SW480 (cell line): ENCODE measurements at places on chromosomes 11 and 22.

- DNase-seq: no peak
These were observed 5.2 kb upstream of the ZC3H12C start for GRCh38 chr11:110087812-110088534.

- peak; percentile 84 for DNase-seq
These were observed 2.5 kb upstream of the BEST1 start for GRCh38 chr11:61947486-61948210.

DNA sequence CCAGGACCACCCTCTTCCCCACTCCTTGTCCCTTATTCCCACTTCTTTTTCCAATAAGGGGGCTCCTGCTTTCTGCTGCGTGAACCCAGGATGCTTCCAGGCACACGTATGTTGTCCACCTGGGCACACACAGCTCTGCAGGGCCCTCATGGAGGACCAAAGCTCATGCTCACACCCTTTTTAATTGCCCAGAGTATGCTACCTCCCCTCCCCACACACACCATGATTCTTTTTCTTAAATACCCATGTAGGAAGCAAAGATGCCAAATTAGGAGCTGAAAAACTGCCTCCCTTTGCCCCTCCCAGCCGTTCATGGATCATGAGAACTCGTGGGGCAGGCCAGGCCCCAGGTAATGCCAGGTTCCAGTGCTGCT lies 5.1 kb downstream of the NECTIN1 start:
- no peak for DNase-seq

DNA sequence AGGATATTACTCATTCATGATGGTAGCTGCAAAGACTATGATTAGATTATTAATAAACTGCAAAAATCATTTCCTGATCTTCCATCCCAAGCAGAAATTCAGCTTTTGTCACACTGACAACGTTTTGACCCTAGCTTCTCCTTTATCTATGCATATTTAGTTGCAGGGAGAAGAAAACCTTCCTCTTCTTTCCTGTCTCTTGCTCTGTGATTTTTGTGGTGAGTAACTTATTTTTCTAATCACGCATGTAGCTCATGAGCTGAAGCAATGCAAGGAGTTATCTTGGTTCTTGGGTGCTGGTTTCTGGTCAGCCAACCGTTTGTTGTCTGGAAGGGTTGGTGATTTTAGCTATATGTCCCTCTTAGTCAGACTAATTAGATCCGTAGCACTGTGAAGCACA lies 56.4 kb downstream of the FDX1 start:
- no peak for DNase-seq

DNA sequence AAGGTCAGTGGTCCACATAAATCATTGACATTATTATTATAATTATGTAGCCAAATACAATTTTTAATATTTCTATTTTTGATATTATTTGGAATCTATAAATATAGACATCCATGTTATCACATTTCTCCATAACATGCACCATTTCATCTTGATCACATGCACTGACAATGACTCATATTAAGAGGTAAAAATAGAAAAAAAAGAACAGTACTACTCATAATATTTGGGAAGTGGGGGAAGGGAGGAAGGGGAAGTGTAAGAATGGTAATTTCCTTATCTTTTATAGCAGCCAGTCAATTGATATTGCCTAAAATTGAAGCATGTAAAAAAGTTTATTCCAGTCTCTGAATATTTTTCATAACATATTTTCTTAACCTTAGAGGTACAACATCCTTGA lies 72.3 kb downstream of the ADM start:
- DNase-seq: no peak

DNA sequence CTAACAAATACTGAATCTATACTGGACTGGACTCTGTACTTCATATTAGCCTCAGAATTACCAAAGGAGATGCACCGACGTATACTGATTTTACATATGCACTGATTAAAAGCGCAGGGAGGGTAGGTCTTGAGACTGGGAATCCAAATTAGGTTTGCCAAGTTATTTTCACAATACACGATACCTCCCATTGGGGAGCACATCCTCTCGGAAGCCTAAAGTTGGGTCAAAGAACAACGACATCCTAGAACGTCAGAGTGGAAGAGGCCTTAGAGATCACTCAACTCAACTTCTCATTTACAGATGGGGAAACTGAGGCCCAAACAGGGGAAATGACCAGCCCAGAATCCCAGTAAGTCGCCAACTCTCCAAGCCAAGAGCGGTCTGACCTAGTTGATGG lies 626 bp downstream of the DNAL4 start:
- no peak for DNase-seq

DNA sequence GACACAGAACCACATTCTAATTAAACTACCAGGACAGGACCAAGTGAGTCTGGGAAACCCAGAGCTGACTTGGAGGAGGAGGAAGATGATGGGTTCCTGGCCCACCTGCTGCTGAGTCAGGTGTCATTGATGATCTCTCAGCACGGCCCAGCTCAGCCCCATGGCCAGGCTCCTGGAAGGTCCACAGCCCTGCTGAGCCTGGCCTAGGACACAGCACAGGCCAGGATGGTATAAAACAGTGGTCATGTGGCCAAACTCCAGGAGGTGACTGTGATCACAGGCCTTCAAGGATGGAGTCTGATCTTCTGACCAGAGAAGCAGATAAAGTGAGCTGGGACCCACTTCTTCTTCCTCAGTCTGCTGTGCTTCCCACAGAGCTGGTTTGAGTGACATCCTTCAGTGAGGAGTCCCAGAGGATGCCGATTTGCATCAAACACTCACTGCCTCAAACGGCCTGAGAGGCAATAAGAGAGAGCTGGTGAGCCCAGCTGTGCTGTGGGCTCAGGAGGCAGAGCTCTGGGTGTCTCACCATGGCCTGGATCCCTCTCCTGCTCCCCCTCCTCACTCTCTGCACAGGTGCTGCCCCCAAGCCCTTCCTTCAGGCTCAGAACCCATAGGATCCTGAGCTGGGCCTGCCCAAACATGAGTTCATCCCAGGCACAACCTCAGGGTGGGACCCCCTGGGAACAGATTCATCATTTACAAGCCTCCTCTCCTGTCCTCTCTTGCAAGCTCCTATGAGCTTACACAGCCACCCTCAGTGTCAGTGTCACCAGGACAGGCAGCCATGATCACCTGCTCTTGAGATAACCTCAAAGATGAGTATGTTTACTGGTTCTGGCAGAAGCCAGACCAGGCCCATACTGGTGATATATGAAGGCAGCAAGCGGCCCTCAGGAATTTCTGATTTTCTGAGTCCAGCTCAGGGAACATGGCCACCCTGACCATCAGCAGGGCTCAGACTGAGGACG lies 37.7 kb upstream of the IGLL5 start:
- DNase-seq: no peak

GRCh38 chr11:95913830-95914615 lies 9.9 kb downstream of the MTMR2 start:
- no peak for DNase-seq

DNA sequence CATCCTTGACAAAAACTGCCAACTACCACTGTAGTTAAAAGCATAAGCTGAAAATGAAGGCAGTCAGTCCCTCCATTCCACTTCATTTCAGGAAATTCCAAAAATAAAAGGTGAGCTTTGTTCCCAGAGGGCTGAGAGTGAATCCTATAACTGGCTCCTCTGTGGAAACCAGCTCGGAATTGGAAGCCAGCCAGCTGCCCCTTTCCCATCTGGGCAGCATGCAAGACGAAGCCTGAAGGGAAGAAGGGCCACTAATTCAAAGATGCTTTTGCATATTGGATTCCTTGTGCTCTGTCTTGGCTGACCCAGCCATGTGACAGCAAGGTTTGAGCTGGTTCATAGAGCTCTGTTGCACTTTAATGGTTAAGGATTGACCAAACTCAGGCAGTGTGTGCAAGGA lies 83.4 kb downstream of the ALX4 start:
- no peak for DNase-seq

GRCh38 chr22:39917776-39918495 lies 17.1 kb downstream of the GRAP2 start:
- DNase-seq: no peak

GRCh38 chr11:101444164-101444563 lies 139.6 kb downstream of the TRPC6 start:
- no peak for DNase-seq

DNA sequence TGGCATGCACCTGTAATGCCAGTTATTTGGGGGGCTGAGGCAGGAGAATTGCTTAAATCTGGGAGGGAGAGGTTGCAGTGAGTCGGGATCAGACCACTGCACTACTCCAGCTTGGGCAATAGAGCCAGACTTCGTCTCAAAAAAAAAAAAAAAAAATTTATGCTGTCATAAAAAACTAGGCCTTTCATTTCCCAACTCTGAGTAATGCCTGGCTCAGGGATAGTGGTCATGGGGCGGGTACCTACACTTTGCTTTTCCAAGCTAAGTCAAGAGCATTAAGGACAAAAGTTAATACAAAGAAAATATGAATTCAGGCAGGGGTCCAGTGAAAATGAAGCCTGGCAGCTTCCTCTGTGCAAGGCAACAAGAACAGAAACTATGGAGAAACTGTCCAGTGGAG lies 16.3 kb downstream of the CPSF7 start:
- no peak for DNase-seq

GRCh38 chr11:82673631-82674030 lies 60.0 kb downstream of the FAM181B start:
- no peak for DNase-seq

DNA sequence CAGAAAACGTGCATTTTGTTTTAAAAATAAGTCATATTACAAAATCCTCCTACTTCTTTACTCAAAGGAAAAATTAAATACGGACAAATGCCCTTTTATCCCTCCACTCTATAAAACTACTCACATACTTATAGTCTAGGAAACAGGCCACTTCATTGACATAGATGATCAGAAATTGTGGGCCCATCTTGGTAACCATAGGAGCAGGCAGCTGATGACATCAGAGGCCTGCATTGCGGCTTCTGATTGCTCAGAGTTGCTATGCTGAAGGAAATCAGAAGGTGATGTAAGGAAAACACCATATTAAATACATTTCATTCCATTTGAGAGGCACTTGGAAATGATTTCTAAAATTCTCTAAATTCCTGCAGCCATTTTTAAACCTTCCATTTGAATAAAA lies 27.0 kb downstream of the FAM76B start:
- DNase-seq: no peak

GRCh38 chr11:13098063-13098462 lies 88.9 kb downstream of the RASSF10 start:
- DNase-seq: no peak

- no peak for DNase-seq
These were observed 33.9 kb upstream of the CXCR5 start for GRCh38 chr11:118849825-118850224.

GRCh38 chr11:95559899-95560298 lies 229.7 kb downstream of the FAM76B start:
- no peak for DNase-seq

- DNase-seq: peak; percentile 50
These were observed 55.0 kb upstream of the ANO3 start for GRCh38 chr11:26276798-26277424.

- no peak for DNase-seq
These were observed 42.4 kb upstream of the RASD2 start for GRCh38 chr22:35498026-35498800.

DNA sequence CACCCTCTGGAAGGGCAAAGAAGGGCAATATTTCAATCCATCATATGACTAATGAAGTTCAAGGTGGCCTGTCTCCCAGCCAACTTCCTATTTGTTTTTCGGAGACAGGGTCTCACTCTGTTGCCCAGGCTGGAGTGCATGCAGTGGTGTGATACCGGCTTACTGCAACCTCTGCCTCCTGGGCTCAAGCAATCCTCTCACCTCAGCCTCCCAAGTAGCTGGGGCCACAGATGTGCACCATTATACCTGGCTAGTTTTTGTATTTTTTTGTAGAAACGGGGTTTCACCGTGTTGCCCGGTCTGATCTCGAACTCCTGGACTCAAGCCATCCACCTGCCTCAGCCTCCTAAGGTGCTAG lies 13.4 kb downstream of the ABTB2 start:
- no peak for DNase-seq

GRCh38 chr11:95134491-95134890 lies 44.8 kb downstream of the ENDOD1 start:
- no peak for DNase-seq

DNA sequence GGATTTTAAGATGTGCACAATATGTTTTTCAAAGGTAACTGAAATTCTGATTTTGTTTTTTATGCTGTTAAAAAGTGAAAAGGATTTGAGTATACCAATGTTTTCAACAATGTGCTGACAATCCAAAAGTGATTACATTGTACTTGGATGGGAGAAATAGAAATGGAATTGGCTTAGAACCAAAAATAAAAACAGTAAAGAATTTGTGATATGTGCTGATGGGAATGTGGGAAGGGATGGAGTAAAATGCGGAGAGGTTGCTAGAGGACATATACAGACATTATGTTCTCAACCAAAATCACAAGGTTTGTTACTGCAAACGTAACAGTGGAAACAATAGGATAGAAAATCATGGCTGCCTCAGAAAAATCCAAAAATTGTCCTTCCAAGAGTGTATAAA lies 279.3 kb upstream of the TENM4 start:
- DNase-seq: no peak

GRCh38 chr11:64449381-64450167 lies 90.6 kb downstream of the RPS6KA4 start:
- peak; percentile 86 for DNase-seq

DNA sequence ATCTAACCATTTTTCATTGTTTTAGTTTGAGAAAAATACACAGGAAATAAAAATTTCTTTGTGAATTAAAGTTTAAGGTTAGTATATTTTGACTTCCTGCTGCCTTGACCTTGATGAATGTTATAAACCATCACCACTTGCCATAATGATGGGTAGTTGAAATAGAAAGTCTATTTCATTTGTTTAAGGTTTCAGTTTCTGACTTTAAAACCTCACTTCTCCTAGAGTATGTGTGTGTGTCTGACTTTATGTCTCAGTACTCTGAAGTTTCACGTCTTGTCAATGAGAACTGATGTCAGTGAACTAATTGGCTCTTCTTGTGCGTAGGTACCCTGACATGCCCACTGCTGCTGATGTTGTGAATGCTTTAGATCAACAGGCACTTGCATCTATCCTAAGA lies 188.2 kb downstream of the METTL15 start:
- no peak for DNase-seq
